T-cell (primary cell): ENCODE measurements at places on chromosomes 12 and 14.
A peak's percentile ranks its signal among the peaks of the same experiment; 100 is the strongest.

- peaks cover 44% of the 10 kb centered on the region for H3K27me3 ChIP-seq
- H3K27ac ChIP-seq: no peak overlapping the region
- H3K4me1 ChIP-seq: no peaks in the 10 kb centered on the region
- H3K36me3 ChIP-seq: no peaks in the 10 kb centered on the region
- H3K4me3 ChIP-seq: no peak overlapping the region
- DNase-seq: no peak
These were observed 6.0 kb upstream of the SDSL start for GRCh38 chr12:113416091-113416754.

DNA sequence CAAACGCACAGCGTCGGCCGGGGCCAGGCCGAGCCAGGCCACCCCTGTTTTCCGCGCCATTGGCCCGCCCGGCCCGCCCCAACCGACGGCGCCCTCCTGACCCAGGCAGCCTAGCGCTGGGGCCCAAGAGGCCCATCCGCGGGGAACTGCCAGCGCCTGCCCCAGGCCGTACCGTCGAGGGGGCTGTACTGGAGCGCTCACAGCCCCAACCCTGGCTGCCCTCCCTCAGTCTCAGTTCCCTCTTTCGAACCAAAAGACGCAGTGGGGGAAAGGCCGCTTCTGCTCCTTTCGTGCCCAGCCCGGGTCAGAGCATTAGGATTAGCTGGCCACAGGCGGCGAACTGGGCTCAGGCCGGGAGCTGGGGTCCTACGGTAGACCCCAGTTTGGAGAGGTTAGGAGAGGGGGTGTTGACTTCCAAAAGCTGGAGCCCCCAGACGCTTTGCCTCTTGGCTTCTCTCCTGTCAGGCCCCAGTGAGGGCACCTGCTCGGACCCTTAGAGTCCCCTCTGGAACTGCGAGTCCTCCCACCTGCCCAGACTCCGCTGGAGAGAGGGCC lies 1.9 kb downstream of the NKX2-1 start:
- peaks cover 86% of the 10 kb centered on the region for H3K27me3 ChIP-seq
- no peaks in the 10 kb centered on the region for H3K36me3 ChIP-seq
- H3K27ac ChIP-seq: no peak overlapping the region
- no peak overlapping the region for H3K4me3 ChIP-seq
- no peaks in the 10 kb centered on the region for H3K4me1 ChIP-seq
- DNase-seq: no peak

GRCh38 chr12:103013741-103014300 lies 56.3 kb downstream of the ASCL1 start:
- DNase-seq: no peak
- no peaks in the 10 kb centered on the region for H3K36me3 ChIP-seq
- H3K27ac ChIP-seq: no peak overlapping the region
- H3K27me3 ChIP-seq: no peaks in the 10 kb centered on the region
- no peaks in the 10 kb centered on the region for H3K4me1 ChIP-seq

GRCh38 chr14:20606190-20606901 lies 15.2 kb upstream of the RNASE12 start:
- H3K36me3 ChIP-seq: no peaks in the 10 kb centered on the region
- H3K27me3 ChIP-seq: no peaks in the 10 kb centered on the region
- DNase-seq: no peak

DNA sequence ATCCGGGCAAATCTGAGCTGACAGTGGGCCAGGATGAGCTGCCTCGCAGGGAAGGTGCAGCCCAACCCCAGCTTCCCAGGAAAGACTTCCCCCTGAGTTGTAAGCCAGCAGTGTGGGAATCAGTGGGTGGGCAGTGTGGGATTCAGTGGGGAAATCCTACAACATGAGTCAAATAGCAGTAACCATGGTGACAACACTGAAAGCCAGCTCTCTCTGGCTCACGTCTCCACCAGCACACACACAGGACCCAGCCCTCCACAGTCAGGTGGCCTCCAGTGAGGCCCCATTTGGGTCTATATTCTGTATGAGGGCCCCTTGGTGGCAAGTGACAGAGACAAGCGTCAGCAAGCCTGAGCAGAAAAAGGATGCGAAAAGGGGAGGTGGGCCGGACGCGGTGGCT lies 6.0 kb upstream of the LGALS3 start:
- H3K4me3 ChIP-seq: no peak overlapping the region
- no peak for DNase-seq
- H3K27ac ChIP-seq: no peak overlapping the region
- peaks cover under 1% of the 10 kb centered on the region for H3K27me3 ChIP-seq
- no peaks in the 10 kb centered on the region for H3K36me3 ChIP-seq

- no peaks in the 10 kb centered on the region for H3K4me1 ChIP-seq
- H3K4me3 ChIP-seq: no peak overlapping the region
- H3K36me3 ChIP-seq: peaks cover 57% of the 10 kb centered on the region
- H3K27ac ChIP-seq: no peak overlapping the region
These were observed 70.8 kb downstream of the WDR20 start for GRCh38 chr14:102210421-102211042.

DNA sequence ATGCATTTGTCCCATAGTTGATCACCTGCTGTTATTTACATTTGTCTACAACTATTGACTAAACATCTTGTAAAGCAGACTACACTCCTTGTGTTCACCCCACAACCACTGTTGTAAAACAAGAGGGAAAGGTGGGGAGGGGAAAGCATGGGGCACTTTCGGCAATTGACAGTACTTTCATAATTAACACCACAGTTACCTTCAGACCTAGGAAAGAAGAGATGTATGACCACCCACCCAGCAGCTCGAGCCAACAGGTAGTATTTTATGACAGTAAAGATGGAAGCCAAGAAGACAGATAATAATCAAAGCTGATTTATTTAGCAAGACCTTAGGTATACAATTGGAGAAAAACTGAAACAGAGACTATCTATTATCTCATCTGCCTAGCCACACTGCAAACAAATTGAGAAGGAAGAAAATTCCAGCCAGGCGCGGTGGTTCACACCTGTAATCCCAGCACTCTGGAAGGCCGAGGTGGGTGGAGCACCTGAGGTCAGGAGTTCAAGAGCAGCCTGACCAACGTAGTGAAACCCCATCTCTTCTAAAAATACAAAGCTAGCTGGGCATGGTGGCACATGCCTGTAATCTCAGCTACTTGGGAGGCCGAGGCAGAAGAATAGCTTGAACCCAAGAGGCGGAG lies 11.2 kb downstream of the HECTD4 start:
- no peaks in the 10 kb centered on the region for H3K4me1 ChIP-seq
- no peak overlapping the region for H3K27ac ChIP-seq
- H3K27me3 ChIP-seq: no peaks in the 10 kb centered on the region
- no peaks in the 10 kb centered on the region for H3K36me3 ChIP-seq
- DNase-seq: no peak
- no peak overlapping the region for H3K4me3 ChIP-seq

DNA sequence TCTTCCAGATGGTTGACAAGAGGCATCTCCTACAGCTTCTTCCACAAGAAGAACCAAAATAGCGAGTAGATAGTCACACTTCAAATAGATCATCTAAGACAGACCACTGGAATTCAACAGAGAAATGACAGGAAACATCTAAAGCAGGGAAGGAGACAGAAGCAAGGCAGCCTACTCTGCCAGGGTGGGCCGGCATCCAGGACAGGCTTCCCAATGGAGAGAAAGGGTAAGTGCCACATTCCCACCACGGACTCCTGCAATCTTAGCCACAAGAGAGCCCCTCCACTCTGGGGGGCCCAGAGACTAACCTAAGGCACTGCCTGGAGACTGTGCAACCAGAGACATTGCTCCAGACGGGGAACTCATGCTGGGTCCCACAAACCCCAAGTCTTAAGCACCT lies 154.5 kb downstream of the NDUFA12 start:
- H3K27me3 ChIP-seq: peaks cover 17% of the 10 kb centered on the region
- no peaks in the 10 kb centered on the region for H3K36me3 ChIP-seq
- H3K4me1 ChIP-seq: no peaks in the 10 kb centered on the region
- no peak for DNase-seq

DNA sequence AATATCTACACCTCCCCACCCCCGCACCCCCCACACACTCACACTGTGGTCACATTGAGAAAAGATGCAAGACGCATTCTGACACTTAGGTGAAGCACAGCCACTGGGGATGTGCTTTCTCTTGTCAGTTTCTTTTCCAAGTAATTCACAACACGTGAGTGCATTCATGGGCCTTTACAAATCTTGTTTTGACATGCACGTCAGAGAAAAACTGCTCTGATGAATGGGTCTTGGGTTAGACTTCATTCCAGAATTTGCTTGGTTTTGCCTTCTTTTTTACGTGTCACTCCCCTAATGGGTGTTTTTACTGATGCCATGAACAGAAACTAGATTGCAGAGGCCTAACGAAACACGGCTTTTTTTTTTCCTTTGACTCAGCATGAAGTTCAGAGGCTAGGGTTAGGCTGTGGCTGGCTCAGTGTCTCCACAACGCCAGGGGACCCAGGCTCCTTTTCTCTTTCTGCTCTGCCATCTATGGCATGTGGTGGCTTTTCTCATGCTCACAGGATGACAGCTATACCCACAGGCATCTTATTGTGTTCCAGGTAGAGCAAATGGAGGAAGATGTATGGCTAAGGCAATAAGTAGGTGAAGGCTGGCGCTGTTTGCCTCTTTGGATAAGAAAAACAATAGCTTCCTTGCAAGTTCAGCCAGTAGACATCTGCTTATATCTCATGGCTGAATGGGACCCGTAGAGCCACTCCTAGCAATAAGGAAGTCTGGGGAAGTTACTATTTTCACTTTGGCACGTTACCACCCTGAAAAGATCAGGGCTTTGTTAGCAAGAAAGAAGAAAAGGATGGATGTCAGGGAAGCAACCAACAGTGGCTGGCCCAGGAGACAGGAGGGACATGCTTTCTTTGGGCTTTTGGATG lies 253.3 kb downstream of the SLC15A4 start:
- H3K27ac ChIP-seq: peak overlapping the region; percentile 1
- H3K27me3 ChIP-seq: no peaks in the 10 kb centered on the region
- no peaks in the 10 kb centered on the region for H3K4me1 ChIP-seq
- H3K36me3 ChIP-seq: no peaks in the 10 kb centered on the region

DNA sequence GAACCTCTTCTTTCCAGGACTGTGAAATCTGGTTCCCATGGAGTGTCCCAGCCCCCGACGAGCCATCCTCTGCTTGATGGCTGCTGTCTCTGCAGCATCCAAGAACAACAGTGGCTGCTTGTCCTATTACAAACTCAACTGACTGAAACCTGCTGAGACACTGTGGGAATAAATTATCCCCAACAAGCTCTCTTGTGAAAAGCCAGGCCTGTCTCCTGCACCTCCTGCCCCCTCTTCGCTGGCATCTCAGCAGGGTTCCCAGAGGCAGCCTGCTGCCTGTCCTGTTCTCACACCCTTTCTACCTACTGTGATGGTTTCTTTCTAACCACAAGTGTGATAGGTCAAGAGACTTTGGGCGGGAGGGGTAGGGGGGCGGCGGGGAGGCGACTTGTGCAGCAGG lies 180.2 kb downstream of the TSPAN9 start:
- H3K4me3 ChIP-seq: no peak overlapping the region
- no peak overlapping the region for H3K27ac ChIP-seq
- H3K36me3 ChIP-seq: no peaks in the 10 kb centered on the region
- H3K27me3 ChIP-seq: peaks cover 21% of the 10 kb centered on the region
- DNase-seq: no peak

GRCh38 chr12:62802984-62803383 lies 132.0 kb downstream of the PPM1H start:
- no peak overlapping the region for H3K4me3 ChIP-seq
- peaks cover 2% of the 10 kb centered on the region for H3K36me3 ChIP-seq
- H3K27ac ChIP-seq: no peak overlapping the region
- H3K4me1 ChIP-seq: no peaks in the 10 kb centered on the region

- peak overlapping the region; percentile 37 for H3K4me3 ChIP-seq
- peaks cover 4% of the 10 kb centered on the region for H3K36me3 ChIP-seq
- peak overlapping the region; percentile 87 for H3K27ac ChIP-seq
- H3K27me3 ChIP-seq: no peaks in the 10 kb centered on the region
These were observed 44.7 kb downstream of the CCDC88C start for GRCh38 chr14:91372671-91373495.

DNA sequence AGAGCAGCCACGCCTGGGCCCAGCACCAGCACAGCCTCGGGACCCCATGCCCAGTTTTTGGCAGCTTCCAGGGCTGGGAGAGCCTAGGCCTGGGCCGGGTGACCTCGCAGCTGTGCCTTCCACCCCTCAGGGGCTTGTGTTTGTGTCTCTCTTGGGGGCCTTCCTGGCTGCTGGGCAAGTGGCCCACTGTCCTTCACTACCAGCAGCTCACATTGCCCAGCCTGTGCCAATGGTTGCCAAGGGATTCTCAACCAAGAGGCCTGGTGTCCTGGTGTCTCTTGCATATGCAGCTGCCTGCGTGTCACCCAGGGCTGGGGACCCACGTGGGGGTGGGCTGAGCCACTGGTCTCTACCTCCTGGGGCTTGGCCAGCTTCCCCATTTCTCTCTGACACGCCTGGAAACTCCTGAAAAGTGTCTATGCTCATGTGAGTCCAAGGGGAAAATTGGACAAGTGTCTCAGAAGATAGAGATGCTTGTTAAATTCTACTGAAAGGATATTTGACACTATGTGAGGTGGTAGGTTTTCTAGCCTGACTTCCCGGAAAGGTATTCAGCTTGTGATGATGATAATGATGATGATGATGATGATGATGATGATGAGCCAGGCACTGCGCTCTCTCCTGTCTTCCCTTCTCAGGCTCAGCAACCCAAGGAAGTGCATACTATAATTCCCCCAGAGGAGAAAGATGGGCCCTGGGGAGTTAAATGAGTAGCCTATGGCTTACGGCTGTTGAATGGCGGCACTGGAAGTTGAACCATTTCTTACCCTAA lies 48.8 kb upstream of the ESRRB start:
- no peaks in the 10 kb centered on the region for H3K4me1 ChIP-seq
- no peak for DNase-seq

- peaks cover 9% of the 10 kb centered on the region for H3K27me3 ChIP-seq
- DNase-seq: no peak
- no peaks in the 10 kb centered on the region for H3K4me1 ChIP-seq
- no peak overlapping the region for H3K4me3 ChIP-seq
These were observed 37.8 kb upstream of the OR4E1 start for GRCh38 chr14:21711360-21711961.

DNA sequence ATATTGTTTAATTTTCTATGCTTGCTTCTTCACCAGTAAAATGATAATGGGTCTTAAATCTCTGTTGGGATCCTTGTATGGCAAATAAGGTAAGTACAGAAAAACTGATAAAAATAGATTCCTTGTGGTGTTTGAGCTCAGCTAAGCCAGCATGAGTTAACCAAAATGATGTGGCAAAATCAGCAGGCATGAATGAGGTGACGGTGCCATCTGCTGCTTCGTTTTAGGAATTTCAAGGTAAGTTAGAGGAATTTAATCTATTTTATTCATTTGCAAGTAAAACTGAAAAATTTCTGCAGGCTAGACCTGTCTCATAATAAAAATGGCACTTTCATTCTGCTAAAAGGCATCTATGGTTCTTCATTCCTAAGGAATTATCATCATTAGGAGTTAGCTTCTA lies 10.0 kb upstream of the CLEC7A start:
- no peaks in the 10 kb centered on the region for H3K36me3 ChIP-seq
- no peaks in the 10 kb centered on the region for H3K4me1 ChIP-seq
- peak; percentile 22 for DNase-seq
- no peak overlapping the region for H3K4me3 ChIP-seq
- no peak overlapping the region for H3K27ac ChIP-seq

- H3K4me1 ChIP-seq: peaks cover 3% of the 10 kb centered on the region
- peak overlapping the region; percentile 80 for H3K4me3 ChIP-seq
- H3K36me3 ChIP-seq: no peaks in the 10 kb centered on the region
- DNase-seq: no peak
- peak overlapping the region; percentile 50 for H3K27ac ChIP-seq
These were observed 916 bp upstream of the CHPT1 start for GRCh38 chr12:101696251-101697196.

- no peak overlapping the region for H3K4me3 ChIP-seq
- H3K27me3 ChIP-seq: peaks cover 6% of the 10 kb centered on the region
- H3K4me1 ChIP-seq: peaks cover 14% of the 10 kb centered on the region
- H3K36me3 ChIP-seq: no peaks in the 10 kb centered on the region
- no peak for DNase-seq
These were observed 60.0 kb downstream of the NOC4L start for GRCh38 chr12:132204063-132204792.

GRCh38 chr12:41920355-41920754 lies 224.3 kb downstream of the GXYLT1 start:
- no peaks in the 10 kb centered on the region for H3K4me1 ChIP-seq
- no peak overlapping the region for H3K4me3 ChIP-seq
- DNase-seq: no peak
- H3K27ac ChIP-seq: no peak overlapping the region
- H3K36me3 ChIP-seq: no peaks in the 10 kb centered on the region
